Stimulated activated CD4-positive, alpha-beta T cell treated with anti-CD3 and anti-CD28 coated beads, TNF-alpha, amount 100 ng/mL, for 48 hours (primary cell): ENCODE measurements at places on chromosomes 3 and 15.

- no peak for DNase-seq
Observed at GRCh38 chr15:71971905-71972304, 146.0 kb downstream of the MYO9A start.

- DNase-seq = no peak
Observed at GRCh38 chr15:77228828-77229227, 157.9 kb upstream of the TSPAN3 start.

GRCh38 chr3:125136515-125136914 lies 76.0 kb downstream of the SLC12A8 start:
- no peak for DNase-seq

DNA sequence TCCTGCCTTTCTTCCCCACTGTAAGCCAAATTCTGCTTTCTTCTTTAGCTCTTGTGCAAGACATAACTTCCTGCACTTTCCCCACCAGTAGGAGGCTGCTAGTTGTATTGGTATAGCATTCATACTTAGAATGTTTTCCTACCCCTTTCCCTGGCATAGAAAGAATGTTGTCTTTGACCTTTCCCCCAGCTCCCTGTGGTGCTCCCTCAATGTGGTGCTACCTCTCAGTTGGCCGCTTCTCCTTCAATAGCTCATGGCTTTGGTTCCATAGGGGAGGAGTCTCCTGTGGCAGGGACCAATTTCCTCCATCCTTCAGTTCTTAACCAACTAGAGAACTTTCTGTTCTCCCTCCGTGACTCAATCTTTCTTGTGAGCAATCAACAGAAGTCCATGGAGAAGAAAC lies 67.5 kb upstream of the AKAP13 start:
- DNase-seq = no peak

GRCh38 chr15:69893863-69894262 lies 203.9 kb downstream of the TLE3 start:
- DNase-seq = no peak

DNA sequence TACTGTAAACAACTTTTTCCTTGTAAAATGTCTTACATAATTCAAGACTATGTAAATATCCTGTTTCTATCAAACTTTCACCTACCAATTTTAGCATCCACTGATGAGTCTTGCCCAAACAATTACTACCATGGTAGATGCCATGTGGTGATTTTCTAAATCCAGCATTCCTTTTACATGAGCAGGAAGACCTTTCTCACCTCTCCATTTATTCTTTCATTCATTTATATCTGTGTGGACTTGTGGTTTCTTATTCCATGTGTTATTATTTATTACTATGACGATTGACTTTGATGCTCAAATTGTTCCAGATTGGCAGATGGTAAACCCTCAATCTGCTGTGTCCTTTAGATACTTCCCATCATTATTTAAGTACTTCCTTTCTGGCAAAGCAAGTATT lies 62.4 kb downstream of the IFT57 start:
- DNase-seq = no peak
